ENCODE measurements at places on chromosomes 13 and 19.

GRCh38 chr13:79915114-79915811 is 425.7 kb downstream of the SPRY2 start:
- DNase-seq, result no peak

- no peak for DNase-seq
Observed at GRCh38 chr13:103539265-103539664, 473.0 kb upstream of the SLC10A2 start.

GRCh38 chr13:47929156-47929555 is 71.9 kb downstream of the SUCLA2 start:
- DNase-seq, result no peak

- no peak for DNase-seq
Observed at GRCh38 chr13:76292726-76293125, 593.5 kb downstream of the KCTD12 start.

DNA sequence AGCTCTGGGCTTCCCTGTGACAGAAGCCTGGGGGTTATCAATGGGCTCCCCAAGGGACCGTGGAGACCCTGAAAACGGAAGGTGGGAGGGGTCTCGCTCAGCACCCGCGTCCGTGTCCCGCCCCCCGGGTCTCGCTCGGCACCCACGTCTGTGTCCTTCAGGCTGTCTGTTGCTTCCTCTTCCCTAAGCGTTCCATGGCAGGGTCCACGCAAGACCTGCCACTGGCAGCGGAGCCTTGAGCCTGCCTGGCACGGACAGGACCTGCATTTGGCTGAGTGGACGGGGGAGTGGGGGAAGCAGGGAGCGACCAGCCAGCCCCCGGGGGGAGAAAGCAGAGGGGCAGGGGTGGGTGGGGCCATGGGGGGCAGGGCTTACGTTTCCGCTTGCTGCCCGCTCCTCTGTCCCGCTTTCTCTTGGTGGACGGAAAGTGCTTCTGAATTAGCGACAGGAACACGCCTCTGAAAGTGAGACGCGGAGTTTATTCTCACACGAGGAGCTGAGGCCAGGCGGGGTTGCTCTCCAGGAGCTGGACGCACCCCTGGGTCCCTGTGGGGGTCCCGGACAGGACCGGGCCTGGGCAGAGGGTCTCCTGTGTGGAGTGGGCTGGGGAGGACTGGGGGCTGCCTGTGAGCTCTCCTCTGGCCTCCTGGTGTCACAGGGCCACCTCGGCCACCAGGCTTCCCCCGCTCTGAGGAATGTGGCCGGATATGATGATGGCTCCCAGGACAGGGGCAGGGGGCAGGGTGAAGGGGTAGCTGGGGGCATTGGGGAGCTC is 12.0 kb downstream of the GPX4 start:
- no peak for DNase-seq

- DNase-seq, result peak; percentile 86
Observed at GRCh38 chr19:11090264-11090996, 1.2 kb downstream of the LDLR start.

GRCh38 chr13:74066937-74067336 is 67.3 kb downstream of the KLF12 start:
- DNase-seq, result no peak

GRCh38 chr13:98847780-98848179 is 95.3 kb upstream of the SLC15A1 start:
- no peak for DNase-seq

DNA sequence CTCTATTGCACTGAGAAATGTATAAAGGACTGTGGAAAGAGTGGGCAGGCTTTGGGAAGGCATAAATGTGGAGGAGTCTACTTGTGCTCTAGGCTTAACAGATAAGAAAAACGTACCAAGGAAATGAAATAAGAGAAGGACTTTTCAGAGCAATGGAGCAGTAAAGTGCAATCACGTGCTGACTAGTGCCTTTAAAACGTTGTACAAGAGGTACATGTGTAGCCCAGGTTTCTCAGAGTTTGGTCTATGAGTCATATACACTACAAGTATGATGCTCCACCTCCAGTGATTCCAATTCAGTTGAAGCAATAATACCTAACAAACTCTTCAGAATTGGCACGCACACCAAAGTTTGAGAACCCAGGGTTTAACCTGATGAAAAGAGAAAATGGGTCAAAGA is 13.4 kb upstream of the FNDC3A start:
- no peak for DNase-seq

DNA sequence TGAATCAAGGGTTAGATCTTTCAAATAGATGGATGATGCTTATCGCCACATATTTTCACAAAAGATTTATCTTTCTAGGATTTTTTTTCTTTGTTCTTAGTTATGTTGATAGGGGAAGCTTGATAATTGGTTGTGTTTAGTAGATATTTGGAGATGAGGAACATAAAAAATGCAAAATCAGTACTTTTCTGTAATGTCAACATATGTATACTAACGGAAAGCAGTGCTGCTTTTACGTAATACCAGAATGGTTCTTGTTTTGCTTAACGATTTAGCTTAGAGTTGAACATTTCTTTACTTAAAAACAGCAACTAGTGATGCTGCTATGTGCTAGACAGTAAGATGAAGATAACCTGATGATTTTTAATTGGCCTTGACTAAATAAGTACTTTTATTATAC is 3.0 kb downstream of the ZMYM2 start:
- no peak for DNase-seq

DNA sequence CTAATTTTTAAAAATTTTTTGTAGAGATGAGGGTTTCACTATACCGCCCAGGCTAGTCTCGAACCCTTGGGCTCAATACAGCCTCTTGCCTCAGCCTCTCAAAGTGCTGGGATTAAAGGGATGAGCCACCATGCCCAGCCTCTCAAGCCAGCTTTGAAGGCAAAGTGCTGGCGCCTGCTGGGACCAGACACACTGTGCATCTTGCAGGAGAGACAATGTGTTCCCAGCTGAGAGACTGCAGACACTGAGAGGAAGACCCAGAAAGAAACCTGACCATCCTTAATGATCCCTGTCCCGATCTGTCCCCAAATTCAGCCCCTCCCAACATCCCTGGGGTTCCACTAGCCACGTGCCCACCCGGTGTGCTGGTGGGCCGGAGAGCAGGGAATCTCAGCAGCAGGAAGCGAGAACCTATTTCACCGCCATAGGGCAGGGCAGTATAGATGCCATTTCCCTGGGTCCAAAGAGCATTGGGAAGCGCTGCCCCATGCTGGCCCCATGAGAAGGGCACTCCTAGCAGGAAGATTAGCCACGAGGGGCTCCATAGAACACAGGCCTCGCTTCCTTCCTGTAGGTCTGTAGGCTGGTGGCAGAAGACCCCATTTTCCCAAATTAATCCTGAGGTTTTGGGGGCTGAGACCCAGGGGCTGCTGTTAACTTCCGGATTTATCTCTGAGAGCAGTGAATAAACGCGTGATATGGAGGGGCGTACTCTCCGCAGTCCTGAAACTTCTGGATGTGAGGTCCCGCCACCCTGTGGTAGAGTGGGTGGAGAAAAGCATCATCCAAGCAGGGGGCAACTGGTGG is 968 bp downstream of the RAVER1 start:
- DNase-seq, result no peak

- peak; percentile 22 for DNase-seq
Observed at GRCh38 chr13:80083853-80084676, 256.9 kb downstream of the SPRY2 start.
